ENCODE measurements at places on chromosomes 1 and 21.

- no peak for DNase-seq
These were observed 358 bp downstream of the TSPAN2 start for GRCh38 chr1:115088871-115089419.

DNA sequence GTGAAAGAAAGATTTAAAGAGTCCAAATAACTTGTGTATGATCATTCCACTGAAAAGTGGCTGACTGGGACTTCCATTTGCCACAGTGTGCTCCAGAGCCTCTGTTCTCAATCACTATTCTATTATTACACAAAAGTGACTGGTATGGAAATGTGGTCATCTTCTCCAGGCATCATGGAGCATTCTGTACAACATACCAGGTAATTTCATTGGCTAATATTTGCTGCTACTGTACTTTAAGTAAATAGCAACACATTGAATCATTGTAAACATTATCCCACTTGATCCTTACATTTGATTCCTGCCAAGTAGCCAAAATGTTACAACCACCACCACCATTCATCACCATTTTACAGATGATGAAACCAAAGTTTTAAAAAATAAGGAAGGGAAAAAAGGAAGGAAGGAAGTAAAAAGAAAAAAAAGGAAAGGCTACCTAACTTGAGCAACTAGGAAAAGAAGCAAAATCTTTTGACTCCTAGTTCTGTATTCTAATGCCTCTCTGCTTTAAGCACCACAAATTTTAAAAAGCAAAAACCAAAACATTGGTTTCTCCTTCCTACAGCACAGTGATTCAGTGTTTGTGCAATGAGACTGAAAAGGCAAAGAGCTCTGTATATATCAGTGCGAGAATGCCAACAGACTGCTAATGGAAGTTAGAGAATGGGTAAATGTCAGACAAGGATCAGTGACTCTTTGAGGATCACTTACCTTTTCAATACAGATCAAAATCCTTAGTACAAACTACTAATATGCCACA is 361.4 kb upstream of the PTBP2 start:
- DNase-seq, result no peak

- DNase-seq, result no peak
These were observed 41.7 kb downstream of the PKNOX1 start for GRCh38 chr21:43015906-43016540.

DNA sequence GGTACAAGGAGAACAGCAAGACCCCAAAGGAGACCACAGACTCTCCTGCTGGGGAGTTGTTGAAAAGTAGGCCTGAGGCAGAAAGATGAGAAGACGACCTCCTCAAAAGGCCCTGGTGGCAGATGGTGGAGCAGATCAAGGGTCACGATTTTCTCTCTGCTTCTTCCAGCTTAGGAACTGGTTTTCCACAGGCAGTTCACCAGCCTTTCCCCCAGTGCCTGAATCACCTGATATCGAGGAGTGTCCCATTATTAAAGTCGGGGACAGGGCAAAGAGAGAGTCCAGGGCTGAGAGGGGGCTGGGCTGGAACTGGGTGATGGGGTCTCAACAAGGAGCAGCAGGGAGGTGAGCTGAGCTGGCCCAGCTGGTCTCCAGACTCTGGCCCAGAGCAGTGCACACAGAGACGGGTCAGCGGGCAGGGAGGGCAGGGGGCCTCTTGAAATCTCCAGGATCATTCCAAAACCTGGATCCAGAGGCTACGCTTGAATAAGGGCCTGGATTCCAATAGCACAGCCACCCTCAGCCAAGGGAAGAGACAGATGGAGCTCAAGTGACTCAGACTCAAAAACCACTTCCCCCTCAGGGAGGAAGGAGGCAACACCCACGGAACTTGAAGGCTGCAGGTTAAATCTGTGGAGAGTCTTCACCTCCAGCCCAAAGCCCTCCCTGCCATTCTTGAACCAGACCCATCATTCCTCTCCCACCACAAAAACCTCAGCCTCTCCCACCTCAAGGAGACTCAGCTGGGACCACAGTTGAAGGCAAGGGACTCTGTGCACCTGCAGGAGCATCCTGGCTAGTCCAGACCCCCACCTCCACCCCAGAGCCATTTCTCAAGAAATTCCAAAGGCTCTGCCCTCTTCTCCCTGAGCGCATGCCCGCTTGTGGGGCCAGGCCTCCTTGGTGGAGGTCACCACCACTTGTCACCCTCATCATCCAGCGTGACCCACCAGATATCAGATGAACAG is at the start of gene S100A5:
S100A5 (minus strand) TSS at position 541 of the 968 bp plus-strand sequence. CDS start 743 bp downstream, outside the sequence.
- peak; percentile 57 for DNase-seq

DNA sequence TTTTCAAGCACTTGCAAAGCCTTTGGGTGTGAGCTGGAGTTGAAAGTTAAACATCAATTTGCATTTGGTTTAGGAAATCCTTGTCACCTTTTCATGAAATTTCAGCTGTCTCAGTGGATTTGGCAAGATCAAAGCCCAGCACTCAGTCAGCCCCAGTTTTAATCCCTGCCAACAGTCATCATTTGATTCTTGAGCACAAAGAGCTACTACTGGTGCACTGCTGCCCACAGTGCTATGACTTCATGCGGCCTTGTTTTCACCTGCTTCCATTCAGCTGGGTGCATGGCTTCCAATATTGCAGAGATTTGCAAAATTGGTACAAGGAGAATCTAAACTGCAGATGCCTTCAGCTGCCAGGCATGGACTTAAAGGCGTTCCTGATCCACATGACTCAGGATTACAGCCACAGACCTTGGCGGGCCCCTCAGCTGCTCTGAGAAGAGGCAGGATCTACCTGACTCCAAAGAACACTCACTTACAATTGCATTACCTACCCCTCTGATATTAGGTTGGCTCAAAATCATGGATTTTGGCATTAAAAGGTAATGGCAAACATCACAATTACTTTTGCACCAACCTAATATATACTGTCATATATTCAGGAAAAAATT is 259.1 kb downstream of the DSCAM start:
- peak; percentile 42 for DNase-seq

GRCh38 chr1:41533016-41533730 is 48.7 kb upstream of the EDN2 start:
- no peak for DNase-seq

DNA sequence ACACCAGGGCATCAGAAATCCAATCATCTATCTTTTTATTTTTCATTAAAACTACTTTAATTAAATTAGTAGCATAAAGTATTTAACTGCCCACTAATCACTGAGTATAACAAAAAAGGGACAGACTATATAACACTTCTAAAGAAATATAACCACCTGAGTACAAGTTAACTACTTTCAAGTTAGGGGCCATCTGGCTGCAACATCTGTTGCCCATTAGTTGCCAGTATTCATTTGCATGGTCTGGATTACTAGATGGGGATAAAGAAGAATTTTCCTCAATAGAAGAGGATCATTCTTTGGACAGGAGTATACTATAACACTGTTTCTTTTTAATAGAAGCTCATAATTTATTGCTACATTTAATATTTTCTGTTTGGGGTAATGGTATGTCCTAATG is 446.4 kb downstream of the AMY1C start:
- peak; percentile 67 for DNase-seq

DNA sequence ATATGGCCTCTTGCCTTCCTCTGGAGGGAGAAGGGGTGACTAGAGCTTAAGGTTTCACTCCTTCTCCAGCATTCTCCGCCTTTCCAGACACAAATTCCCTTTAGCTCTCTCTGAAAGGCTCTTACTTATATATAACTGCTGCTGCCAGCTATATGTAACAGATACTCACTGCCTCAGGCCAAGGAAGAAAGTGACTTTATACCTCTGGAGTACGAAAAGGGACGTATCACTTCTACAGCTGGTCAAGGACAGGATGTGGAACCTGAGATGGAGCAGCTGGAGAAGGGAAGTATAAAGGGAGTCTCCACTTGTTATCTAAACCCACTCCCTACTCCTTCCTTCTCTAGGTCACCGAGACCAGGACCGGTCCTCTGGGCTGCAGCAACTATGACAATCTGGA is 102.4 kb downstream of the BRINP2 start:
- DNase-seq, result no peak

- no peak for DNase-seq
These were observed 33.9 kb downstream of the ZBTB8B start for GRCh38 chr1:32498751-32499150.

GRCh38 chr1:182283746-182284544 is 107.6 kb downstream of the GLUL start:
- no peak for DNase-seq

GRCh38 chr1:17066361-17067068 is 12.7 kb upstream of the SDHB start:
- no peak for DNase-seq

DNA sequence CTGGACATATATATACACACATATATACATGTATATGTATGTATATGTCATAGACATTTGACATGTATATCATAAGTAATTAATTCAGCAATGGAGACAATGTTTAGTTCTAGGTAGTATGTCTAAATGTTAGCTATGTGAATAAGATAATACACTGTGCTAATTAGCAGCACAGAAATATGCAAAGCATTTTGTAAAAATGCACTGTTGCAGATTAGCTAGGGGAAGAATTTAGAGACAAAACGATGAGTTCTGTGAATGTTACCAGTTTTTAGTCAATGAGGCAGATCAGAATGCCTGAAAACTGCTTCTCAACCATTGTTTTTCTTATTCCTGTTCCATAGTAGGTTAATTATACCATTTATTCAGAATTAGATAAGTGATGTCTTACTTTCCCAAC is 86.3 kb downstream of the TGFB2 start:
- no peak for DNase-seq

DNA sequence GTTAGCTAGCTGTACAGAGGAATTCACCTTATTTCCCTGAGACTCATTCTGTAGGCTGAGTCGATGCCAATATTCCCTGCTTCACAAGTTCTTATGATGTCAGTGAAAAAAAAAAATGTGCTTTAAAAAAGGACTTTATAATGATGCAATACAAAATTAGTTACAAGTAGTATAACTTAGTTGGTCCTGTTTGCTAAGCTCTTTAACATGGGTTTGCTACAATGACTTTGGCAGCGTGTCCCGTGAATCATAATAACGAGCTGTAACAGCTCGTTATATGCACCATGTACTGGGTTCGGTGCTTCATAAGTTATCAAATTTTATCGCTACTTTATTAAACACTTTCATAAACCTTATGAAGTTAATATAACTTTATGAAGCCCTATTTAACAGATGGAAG is 349.7 kb downstream of the LMX1A start:
- DNase-seq, result no peak

GRCh38 chr1:226216056-226216455 is 7.4 kb upstream of the MIXL1 start:
- no peak for DNase-seq

GRCh38 chr1:179372160-179372559 is 6.4 kb downstream of the AXDND1 start:
- no peak for DNase-seq

DNA sequence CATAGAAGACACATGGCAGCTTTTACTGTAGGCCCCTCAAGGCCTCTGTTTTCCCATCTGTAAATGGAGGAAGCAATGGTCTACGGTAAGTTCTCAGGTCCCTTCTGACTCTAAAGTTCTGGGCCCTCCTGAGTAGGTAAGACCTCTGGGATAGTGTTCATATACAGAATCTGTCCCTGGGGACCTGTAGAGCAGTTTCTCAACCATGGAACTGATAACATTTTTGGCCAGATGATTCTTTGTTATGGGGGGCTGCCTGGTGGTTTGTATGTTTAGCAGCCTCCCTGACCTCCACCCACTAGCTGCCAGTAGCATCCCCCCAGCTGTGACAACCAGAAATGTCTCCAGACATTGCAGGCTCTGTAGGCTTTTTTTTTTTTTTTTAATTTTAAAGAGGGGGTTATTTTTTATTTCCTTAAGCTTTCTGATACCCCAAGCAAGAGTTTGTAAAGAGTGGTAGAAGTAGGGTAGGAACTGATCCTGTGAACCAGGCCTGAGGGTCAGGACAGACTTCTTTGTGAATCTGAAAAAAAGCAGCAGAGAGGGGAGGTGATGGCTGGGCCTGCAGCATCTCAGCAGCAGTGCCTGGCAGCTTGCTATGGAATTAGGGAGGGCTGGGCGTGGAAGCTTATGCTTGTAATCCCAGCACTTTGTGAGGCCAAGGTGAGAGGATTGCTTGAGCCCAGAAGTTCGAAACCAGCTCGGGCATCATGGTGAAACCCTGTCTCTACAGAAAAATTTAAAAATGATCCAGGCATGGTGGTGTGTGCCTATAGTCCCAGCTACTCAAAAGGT is 20.2 kb upstream of the TCEA3 start:
- DNase-seq, result no peak

DNA sequence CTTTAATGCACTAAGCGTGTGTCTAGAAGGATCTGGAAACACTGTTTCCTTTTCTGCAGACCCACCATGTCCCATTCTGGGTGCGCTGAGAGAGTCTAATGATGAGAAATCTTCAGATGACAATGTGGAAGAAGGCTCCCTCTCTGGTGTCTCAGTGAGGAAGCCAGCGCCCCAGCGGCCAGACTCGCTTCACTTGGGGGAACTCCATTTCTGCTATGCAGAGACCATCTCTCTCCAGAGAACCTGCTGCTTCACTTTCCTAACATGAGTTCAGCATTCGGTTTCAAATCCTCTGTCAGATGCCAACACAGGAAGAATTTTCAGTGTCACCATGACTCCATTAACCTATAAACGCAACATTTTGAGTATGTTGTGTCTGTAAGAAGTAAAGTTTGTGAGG is 121.8 kb downstream of the SYF2 start:
- DNase-seq, result no peak

- no peak for DNase-seq
These were observed 192.4 kb upstream of the SGIP1 start for GRCh38 chr1:66341446-66342089.

DNA sequence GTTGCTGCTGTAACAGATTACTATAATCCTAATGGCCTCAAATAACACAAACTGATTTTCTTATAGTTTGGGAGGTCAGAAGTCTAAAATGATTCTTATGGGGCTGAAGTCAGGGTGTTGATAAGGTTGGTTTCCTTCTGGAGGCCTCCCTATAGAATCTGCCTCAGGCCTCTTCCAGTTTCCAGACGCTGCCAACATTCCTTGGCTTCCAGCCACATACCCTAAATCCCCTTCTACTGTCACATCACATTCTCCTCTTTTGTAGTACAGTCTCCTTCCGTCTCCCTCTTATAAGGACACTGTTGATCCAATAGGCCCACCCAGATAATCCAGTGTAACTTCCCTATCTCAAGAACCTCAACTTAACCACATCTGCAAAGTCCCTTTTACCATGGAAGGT is 145.3 kb upstream of the NCAM2 start:
- DNase-seq, result peak; percentile 20

DNA sequence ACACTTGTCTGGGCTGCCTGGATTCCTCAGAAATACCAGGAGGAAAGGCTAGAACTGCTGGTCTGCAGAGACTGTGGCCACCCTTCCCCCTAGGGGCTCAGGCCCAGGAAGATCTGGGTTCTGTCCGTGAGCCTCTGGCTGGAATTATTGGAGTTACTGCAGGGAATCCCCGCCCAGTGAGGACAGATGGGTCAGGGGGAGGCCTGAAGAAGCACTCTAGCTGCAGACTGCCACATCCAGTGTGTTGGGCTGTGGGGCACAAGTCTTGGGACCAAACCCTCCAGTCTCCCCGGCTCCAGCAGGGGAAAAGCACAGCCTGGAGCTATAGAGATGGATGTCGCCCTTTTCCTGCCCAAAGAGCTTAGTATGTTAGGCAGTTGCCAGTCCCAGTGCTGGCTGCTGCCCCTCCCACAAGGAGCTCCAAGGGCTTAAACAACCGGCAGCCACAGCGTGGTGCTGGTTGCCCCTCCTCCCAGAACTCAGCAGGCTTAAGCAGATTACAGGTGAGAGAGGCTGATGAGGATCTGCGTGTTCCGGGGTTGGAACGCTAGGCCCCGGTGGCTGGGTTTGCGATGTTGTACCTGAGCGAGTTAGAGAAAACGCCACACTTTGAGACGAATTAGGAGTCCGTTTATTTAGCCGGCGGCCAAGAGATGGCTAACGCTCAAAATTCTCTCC is 255.5 kb upstream of the LRRC7 start:
- DNase-seq, result no peak

GRCh38 chr1:8780405-8780804 is 37.0 kb downstream of the RERE start:
- DNase-seq, result no peak
